Stimulated activated CD8-positive, alpha-beta memory T cell treated with anti-CD3 and anti-CD28 coated beads, Interleukin-4, amount 100 ng/mL, for 1 hour (primary cell): ENCODE measurements at places on chromosomes 16 and 17.

GRCh38 chr17:58112970-58113631 lies 29.9 kb downstream of the DYNLL2 start:
- DNase-seq: peak; percentile 70

DNA sequence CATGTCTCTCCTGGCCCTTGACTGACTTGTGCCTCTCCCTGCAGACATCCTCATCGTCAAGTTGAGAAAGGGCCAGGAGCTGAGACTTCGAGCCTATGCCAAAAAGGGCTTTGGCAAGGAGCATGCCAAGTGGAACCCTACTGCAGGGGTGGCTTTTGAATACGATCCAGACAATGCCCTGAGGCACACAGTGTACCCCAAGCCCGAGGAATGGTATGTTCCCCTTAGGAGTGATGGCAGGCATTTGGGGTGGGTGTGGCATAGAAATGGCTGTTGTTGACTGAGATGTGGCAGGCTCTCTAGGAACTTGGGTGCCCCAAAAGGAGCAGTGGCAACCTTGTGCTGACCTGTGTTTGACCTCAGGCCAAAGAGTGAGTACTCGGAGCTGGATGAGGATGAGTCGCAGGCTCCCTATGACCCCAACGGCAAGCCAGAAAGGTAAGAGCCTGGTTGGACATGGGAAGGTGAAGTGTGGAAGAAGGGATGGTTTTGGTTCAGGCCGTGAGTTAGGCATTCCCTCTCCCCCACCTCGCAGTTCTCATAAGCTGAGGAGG lies 7.5 kb downstream of the POLR2C start:
- no peak for DNase-seq

DNA sequence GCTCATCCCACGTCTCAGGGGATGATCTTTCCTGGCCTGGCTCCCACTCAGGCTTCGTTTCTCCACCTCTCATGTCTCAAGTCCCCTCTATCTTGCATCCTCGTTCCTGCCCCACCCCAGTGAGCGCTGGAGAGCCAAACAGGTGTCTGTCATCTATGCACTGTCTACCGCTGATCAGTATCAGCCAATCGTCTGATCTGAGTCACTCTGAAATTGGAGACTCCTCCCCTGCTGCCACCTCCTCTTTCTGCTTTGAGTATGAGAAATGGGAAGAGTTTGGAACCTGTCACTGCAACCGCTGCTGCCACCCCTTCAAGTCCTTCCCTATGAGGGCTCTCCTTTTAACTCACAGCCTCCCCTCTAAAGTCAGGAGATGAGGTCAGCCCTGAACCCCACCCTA lies 28.0 kb downstream of the FZD2 start:
- no peak for DNase-seq

DNA sequence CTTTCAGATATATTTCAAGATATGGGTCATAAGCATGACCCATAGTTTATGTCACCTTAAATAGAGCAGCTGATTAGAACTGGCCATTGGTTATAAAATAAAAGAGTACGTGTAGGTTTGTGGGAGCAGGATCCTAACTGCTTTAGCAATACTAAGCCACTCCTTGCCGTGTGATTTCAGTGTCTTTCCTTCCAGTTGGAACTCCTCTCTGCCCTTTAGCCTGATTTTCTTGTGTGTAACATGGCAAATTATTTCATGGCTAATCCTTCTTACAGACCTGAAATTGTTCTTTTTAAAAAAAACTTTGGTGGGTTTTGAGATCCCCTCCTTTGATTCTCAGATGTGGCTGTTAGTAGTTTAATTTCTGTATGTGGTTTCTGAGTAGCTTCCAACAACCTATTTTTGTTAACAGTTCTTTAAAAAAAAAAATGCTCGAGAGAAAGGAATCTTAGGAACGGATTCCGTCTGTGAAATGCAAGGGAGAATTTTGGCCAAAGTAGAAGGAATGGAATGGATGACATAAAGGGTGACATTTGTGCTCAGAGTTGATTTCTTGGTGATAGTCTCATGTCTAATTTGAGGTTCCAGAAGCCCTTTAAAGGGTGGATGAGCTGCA lies 39.9 kb downstream of the DHRS7B start:
- DNase-seq: no peak

DNA sequence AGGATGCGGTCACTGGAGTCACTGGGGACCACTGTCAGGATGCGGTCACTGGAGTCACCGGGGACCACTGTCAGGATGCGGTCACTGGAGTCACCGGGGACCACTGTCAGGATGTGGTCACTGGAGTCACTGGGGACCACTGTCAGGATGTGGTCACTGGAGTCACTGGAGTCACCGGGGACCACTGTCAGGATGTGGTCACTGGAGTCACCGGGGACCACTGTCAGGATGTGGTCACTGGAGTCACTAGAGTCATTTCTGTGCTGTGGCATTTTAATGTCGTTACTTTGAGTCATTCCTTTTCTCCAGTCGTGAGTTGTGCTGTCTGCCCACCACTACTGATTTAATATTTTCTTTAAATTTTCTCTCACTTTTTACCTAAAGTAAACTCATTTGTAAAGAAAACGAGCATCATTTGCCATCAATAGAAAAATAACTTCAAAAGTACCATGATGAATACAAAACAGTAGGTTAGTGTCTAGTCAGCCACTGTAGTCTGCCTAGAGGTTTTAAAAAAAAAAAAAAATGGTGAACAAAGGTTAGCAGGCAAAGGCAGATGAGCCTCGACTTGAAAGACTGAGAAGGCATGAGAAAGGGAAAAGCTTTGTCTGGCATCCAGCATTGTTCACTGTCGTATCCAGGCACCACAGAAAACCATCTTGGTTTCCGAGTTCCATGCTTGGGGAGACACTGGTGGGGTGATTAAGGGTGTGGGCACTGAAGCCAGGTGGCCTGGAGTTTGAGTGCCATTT lies 346.6 kb downstream of the SNX29 start:
- no peak for DNase-seq

DNA sequence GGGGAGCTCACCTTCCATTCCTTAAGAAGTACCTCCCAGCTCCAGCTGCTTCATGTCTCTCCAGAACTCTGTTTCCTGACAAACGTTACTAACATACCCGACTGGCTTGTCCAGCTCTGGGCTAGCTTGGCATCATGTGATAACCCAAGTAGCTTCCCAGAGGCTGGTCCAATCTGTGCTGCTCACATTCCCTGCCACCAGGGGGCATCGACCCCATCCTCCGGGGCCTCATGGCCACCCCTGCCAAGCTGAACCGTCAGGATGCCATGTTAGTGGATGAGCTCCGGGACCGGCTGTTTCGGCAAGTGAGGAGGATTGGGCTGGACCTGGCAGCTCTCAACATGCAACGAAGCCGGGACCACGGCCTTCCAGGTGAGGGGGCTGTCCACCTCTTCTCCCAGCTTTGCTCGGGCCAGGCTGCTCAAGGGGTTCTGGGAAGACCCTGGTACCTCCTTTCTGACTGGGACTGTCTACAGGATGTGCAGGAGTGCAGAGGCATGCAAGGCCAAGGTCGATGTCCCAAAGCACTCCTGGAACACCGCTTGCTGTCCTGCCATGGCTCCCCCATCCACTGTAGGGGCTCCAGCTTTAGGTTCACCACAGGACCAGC lies 7.6 kb downstream of the EPX start:
- peak; percentile 34 for DNase-seq

GRCh38 chr16:78925083-78925767 lies 675.3 kb downstream of the MAF start:
- DNase-seq: no peak

DNA sequence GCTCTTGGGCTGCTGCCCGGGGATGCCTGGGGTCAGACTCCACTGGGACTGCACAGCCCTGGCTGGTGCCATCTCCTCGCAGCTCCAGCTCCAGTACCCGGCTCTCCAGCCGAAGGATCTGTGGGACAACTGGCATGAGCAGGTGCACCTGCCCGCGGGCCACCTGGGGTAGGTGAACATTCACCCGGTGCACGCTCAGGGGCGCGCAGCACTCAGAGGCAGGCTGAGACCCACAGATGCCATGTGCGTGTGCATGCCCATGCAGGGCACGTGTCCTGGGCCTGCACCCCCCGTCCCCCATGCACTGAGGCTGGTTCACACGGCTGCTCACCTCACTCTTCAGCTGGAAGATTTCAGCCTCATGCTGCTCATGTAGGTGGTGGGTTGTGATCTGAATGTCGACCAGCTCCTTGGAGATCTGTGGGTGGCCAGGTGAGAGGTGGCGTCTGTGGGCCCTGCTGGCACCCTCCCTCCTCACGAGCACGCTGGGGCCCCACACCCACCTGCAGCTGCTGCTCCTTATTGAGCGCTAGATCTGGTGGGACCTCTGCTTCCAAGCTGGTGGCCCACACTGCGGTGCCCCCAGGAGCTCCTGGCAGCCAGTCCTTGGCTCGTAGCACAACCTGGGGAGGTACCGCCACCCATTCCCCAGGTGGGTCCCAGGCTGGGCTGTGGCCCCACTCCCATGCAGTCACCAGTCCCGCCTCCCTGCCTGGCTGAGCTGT lies 618 bp downstream of the CCDC78 start:
- no peak for DNase-seq

GRCh38 chr16:70688246-70688742 lies 2.4 kb upstream of the MTSS2 start:
- DNase-seq: no peak

DNA sequence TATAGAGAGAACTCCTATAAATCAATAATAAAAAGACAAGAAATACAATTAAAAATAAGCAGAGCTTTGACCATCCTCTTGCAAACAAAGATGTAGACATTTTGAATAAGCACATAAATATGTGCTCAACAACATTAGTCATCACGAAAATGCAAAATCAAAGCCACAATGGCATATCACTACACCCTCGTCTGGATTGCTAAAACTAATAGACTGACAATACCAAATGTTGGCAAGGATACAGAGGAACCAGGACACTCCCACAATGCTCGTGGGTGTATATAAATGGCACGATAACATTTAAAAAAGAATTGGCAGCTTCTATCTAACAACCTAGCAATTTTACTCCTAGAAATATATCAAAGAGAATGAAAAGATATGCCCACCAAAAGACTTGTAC lies 530.8 kb downstream of the HAPSTR1 start:
- no peak for DNase-seq

DNA sequence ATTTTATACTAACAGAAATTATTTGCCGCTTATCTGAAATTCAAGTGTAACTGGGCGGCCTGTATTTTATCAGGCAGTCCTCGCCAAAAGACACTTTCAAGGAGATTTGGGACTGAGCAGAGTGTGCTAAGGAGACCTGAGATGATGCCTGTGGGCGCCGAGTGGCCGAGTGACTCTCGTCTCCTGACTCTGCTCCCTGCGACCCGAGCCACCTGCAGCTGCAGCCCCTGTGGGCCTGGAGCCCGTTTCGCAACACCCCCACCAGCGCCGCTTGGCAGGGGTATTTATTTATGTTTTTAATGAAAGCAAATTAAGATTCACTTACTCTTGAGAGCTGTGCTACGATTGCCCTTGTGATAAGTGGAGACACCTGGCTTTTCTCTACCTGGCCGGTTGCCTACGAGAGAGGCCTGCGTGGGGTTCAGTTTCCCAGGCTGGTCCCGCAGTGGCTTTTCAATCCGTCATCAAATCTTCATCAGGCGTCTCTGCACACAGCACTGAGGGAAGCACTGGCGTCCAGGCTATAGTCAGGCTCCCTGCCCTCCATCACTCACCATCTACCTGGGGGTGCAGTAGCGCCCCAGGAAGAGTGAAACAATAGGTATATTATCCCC lies 124.0 kb downstream of the SEC14L1 start:
- no peak for DNase-seq

DNA sequence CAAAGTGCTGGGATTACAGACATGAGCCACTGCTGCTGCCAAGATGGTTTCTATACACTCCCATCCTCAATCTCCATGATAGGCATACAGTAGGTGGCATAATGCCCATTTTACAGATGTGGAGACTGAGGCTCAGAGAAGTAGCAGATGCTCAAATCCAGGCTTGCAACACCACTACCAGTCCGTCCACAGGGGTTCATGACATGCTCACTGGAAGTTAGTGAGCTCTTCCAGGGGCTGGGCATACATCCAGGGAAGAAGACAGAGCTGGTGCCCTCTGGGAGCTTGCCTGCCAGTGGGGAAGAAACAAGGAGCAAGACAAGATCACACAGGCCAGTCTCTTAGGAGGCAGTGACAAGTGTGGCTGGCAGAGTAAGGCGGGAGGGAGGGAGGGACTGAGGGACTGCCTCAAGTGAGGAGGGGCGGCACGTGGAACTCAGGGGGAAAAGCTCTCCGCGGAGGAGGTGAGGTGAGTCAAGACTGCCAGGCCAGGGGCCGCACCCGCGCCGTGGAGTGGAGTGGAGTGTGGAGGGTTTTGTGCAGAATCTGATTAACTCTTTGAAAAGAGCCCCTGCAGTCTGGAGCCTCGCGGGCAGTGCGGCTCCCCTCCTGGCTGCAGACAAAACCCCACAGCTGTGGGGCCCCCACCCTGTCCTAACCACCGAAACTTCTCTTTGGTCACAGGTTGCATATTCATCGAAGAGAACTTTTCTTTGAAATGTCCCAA lies 27.9 kb downstream of the SREBF1 start:
- no peak for DNase-seq

DNA sequence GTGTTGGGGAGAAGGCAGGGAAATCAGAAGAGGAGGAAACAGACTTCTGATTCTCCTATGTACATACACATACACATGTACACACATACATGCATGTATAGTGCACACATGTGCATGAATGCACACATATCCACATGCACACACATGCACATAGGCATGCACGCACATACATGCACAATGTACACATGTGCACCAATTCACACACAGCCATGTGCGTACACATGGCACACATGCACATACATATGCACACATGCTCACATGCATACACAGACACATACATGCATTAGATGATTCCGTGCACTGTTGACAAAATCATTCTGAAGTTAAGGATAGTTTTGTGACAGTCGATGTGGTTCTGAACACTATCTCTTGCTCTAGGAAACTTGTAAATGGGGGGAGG lies 214.0 kb upstream of the CDH13 start:
- no peak for DNase-seq

DNA sequence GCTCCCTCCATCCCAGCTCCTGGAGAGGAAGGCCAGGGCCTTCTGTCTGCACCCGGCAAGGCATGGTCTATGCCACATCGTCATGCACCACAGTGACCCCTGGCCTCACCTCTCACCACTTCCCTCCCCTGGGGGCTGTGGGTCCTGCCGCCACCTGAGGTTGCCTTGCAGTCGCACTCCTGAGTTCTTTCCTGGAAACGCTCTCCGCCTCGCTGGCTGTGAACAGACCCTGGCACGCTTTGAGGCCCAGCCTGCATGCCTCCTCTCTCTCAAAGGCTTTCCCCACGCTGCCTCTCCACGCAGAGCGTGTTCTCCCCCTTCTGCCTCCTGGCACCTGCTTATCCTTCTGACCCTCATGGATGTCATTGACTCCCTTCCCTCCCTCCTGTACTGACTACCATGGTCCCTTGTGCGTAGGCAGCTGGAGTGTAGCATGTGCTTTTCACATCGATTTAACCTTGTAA lies 45.4 kb downstream of the SEC14L1 start:
- no peak for DNase-seq

- no peak for DNase-seq
These were observed 67.4 kb downstream of the MED13 start for GRCh38 chr17:61997664-61998063.
